Ovary (tissue), 10 donors: ENCODE measurements at places on chromosomes 1 and 21. TPM values are rescaled to one million over a fixed set of nuclear protein-coding genes. Genes with fewer than 3 reads are reported as not detected.

DNA sequence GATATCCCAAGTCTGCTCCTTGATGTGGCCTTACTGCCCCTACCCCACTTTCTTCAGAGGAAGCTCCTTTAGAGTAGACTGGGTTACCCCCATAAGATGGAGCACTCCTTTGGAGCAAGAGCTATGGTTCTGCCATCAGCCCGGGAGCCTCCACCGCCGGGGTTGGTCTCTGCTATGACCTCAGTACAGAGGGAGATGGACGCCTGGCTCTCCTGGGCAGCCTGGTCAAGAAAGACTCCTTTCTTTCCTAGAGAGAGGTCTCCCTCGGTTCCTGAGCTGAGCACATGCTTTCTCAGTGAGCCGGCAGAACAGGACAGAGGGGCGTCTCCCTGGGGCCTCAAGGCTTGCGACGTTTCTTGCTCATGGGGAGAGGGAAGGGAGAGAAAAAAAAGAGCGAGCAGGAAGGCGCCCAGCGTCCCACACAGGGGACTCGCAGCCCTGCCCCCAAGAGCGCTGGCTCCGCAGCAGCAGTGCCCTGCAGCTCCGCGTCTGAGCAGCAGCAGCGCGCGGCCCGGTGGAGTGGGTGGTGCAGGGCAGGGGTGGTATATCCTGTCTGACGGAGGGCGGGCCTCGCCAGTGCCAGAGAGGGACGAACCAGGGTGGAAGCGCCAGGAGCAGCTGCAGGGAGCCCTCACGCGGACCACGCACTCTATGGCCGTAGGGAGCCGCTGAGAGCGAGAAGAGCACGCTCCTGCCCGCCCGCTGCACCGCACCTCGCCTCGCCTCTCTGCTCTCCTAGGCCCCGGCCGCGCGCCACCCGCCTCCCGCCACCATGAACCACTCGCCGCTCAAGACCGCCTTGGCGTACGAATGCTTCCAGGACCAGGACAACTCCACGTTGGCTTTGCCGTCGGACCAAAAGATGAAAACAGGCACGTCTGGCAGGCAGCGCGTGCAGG is at the start of gene PKP1:
PKP1 (plus strand) TSS at position 576 of the 899 bp plus-strand sequence; CDS start at position 773, 197 bp downstream.
- H3K27me3 ChIP-seq = no peaks in the 10 kb centered on the region
- H3K27ac ChIP-seq = no peak within 1 kb of the TSS
- H3K4me3 ChIP-seq = no peak within 1 kb of the TSS
- H3K4me1 ChIP-seq = no peaks in the 10 kb centered on the region
- no peak for DNase-seq

- no peaks in the 10 kb centered on the region for H3K4me1 ChIP-seq
- H3K4me3 ChIP-seq = no peak overlapping the region
- H3K27ac ChIP-seq = no peak overlapping the region
- no peaks in the 10 kb centered on the region for H3K27me3 ChIP-seq
- no peaks in the 10 kb centered on the region for H3K36me3 ChIP-seq
Measured at GRCh38 chr1:95127380-95127779, 10.2 kb downstream of the TLCD4 start.

GRCh38 chr1:156676114-156676819 is 940 bp downstream of the NES start:
- H3K27me3 ChIP-seq = peaks cover 3% of the 10 kb centered on the region
- H3K4me1 ChIP-seq = no peaks in the 10 kb centered on the region
- no peak for DNase-seq
- peak overlapping the region; percentile 33 for H3K27ac ChIP-seq

MTR gene
- polyA plus RNA-seq = 10.2 TPM

GRCh38 chr1:119141660-119142059 is 1.2 kb upstream of the WARS2 start:
- DNase-seq = no peak
- no peaks in the 10 kb centered on the region for H3K27me3 ChIP-seq

- H3K27me3 ChIP-seq = no peaks in the 10 kb centered on the region
- no peak overlapping the region for H3K4me3 ChIP-seq
- no peaks in the 10 kb centered on the region for H3K36me3 ChIP-seq
Measured at GRCh38 chr1:236925386-236925785, 78.9 kb downstream of the MT1HL1 start.

GRCh38 chr1:66412704-66413103 is 121.2 kb upstream of the SGIP1 start:
- no peak overlapping the region for H3K27ac ChIP-seq
- peaks cover 1% of the 10 kb centered on the region for H3K4me1 ChIP-seq
- DNase-seq = no peak
- H3K36me3 ChIP-seq = no peaks in the 10 kb centered on the region
- H3K4me3 ChIP-seq = no peak overlapping the region

DNA sequence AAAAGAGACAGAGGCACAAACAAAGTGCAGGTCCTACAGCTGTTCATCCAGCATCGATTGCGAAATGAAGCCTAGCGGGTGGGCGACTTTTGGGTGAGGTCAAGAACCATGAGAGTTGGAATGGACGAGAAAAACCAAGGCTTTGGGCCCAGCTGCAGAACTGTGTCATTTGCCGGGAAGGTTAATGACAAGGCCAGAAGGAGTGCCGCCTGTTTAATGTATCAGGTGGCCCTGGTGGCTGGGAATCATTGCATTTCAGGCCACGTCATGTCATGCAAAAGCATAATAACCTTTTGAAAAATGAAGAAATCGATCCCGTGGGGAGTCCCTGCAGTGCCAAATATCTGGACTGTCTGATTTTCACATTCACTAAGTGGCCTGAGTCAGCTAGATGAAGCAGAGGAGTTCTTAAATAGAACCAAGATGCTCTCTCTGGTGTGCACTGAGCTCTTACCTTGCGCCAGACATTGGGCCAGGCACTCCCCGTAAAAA is 8.1 kb upstream of the RCC2 start:
- no peaks in the 10 kb centered on the region for H3K36me3 ChIP-seq
- no peaks in the 10 kb centered on the region for H3K4me1 ChIP-seq
- no peaks in the 10 kb centered on the region for H3K27me3 ChIP-seq
- DNase-seq = no peak
- H3K27ac ChIP-seq = no peak overlapping the region

DNA sequence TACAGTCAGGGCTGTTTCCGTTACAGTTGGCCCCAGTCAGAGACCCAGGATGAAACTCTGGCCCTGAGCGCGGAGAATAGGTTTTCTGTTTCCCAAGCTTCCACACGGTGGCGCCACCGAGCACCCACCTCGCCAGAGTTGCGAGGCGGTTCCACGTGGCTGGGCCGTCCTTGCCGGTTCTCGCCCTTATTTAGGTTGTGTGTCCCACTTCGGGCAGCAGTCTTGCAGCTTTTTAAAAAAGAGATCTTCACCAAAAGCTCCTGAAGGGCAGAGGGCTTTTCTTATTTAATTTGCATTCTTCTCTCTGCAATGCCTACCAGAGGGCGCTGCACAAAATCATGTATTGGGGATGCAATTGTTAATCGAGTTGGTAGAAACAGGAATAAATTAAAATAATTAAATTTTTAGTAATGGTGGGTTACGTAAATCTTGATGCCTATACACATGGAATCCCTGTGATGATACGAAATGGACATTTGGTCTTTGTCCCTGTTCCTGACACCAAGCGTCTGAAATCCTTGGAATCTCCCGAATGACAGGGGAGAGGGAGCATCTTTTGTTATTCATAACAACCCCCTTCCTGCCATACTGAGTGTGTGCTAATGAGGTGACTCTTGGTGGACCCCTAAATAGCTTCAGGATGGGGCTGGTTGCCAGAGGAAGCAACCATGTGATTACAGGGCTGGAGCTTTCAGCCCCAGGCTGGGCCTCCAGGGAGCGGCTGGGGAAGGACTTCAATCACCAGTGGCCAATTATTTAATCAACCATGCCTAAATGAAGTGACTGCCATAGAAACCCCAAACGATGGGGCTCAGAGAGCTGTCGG is 5.6 kb upstream of the S100A7 start:
- peaks cover 5% of the 10 kb centered on the region for H3K4me1 ChIP-seq
- peak; percentile 52 for DNase-seq
- no peaks in the 10 kb centered on the region for H3K36me3 ChIP-seq

SH3D21 gene
- polyA plus RNA-seq = 3.5 TPM

GRCh38 chr1:53196017-53196484 is 573 bp upstream of the CPT2 start:
- H3K4me3 ChIP-seq = peak overlapping the region; percentile 98
- peaks cover 16% of the 10 kb centered on the region for H3K4me1 ChIP-seq
- DNase-seq = no peak
- no peaks in the 10 kb centered on the region for H3K36me3 ChIP-seq
- peak overlapping the region; percentile 89 for H3K27ac ChIP-seq
- H3K27me3 ChIP-seq = no peaks in the 10 kb centered on the region

UHMK1 gene
- polyA plus RNA-seq = 20.1 TPM

GRCh38 chr1:26858160-26858559 is 4.8 kb upstream of the SFN start:
- H3K27ac ChIP-seq = no peak overlapping the region
- H3K36me3 ChIP-seq = no peaks in the 10 kb centered on the region
- no peaks in the 10 kb centered on the region for H3K4me1 ChIP-seq
- no peak for DNase-seq
- no peaks in the 10 kb centered on the region for H3K27me3 ChIP-seq
- no peak overlapping the region for H3K4me3 ChIP-seq

- H3K36me3 ChIP-seq = no peaks in the 10 kb centered on the region
- H3K4me1 ChIP-seq = peaks cover 35% of the 10 kb centered on the region
- no peaks in the 10 kb centered on the region for H3K27me3 ChIP-seq
- no peak overlapping the region for H3K27ac ChIP-seq
Measured at GRCh38 chr1:156506450-156506849, 5.9 kb upstream of the MEF2D start.

CCDC17 gene
- polyA plus RNA-seq = 1.5 TPM

- H3K36me3 ChIP-seq = no peaks in the 10 kb centered on the region
- peak; percentile 53 for DNase-seq
- H3K27ac ChIP-seq = no peak overlapping the region
- H3K4me1 ChIP-seq = no peaks in the 10 kb centered on the region
- H3K27me3 ChIP-seq = no peaks in the 10 kb centered on the region
- no peak overlapping the region for H3K4me3 ChIP-seq
Measured at GRCh38 chr1:235835226-235835625, 31.5 kb downstream of the LYST start.

GRCh38 chr1:19477284-19478249 is 7.8 kb downstream of the CAPZB start:
- H3K4me1 ChIP-seq = peaks cover 30% of the 10 kb centered on the region
- no peak for DNase-seq
- no peak overlapping the region for H3K4me3 ChIP-seq

- H3K4me3 ChIP-seq = no peak overlapping the region
- H3K27me3 ChIP-seq = no peaks in the 10 kb centered on the region
- DNase-seq = no peak
- H3K27ac ChIP-seq = no peak overlapping the region
- no peaks in the 10 kb centered on the region for H3K4me1 ChIP-seq
- H3K36me3 ChIP-seq = no peaks in the 10 kb centered on the region
Measured at GRCh38 chr1:85151446-85151845, 49.4 kb downstream of the SYDE2 start.

DNA sequence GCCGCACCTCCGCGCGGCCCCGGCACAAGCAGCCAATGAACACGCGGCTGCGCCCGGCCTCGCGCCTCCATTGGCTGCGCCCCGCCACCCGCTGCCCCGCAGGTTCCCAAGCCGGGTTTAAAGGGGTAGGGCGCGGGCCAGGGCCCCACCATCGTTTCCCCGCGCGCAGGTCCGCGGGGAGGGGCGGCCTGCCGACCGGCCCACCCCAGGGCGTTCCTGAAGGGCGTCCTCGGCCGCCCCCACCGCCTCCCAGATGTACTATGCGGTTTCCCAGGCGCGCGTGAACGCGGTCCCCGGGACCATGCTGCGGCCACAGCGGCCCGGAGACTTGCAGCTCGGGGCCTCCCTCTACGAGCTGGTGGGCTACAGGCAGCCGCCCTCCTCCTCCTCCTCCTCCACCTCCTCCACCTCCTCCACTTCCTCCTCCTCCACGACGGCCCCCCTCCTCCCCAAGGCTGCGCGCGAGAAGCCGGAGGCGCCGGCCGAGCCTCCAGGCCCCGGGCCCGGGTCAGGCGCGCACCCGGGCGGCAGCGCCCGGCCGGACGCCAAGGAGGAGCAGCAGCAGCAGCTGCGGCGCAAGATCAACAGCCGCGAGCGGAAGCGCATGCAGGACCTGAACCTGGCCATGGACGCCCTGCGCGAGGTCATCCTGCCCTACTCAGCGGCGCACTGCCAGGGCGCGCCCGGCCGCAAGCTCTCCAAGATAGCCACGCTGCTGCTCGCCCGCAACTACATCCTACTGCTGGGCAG is at the start of gene OLIG1:
OLIG1 (plus strand) TSS at position 148 of the 750 bp plus-strand sequence; CDS start at position 254, 106 bp downstream.
- H3K4me3 ChIP-seq = no peak within 1 kb of the TSS
- no peaks in the 10 kb centered on the region for H3K27me3 ChIP-seq
- H3K27ac ChIP-seq = no peak within 1 kb of the TSS
- peak; percentile 43 for DNase-seq
- H3K4me1 ChIP-seq = no peaks in the 10 kb centered on the region

DNA sequence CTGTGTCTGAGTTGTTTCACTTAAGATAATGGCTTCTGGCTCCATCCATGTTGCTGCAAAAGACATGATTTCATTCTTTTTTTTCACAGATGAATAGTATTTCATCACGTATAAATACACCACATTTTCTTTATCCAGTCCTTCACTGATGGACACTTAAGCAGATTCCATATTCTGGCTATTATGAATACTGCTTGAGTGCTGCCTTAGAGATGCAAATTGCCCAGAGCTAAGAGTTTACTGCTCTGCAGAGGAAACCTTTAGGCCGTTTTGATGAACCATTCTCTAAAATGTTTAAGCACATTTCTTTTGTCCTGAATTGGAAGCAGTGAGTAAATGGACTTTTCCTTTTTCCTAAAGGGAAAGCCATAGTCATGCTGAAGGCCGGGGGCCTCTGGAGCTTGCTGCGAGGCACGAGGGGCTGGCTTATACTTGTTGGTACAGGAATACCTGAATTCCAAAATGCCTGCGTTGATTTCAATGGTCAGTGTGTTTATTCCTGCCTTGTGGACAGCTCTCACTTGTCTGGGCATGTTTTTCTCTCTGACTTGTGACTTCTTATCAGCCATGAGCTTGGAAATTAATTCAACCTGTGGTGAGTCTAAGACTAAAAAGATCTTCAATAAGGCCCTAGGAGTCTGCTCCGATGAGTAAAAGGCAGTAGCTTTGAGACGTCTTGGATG is 201.0 kb upstream of the MAP1LC3C start:
- no peaks in the 10 kb centered on the region for H3K36me3 ChIP-seq
- no peaks in the 10 kb centered on the region for H3K27me3 ChIP-seq
- no peak for DNase-seq
- H3K4me3 ChIP-seq = no peak overlapping the region
- H3K27ac ChIP-seq = no peak overlapping the region
- no peaks in the 10 kb centered on the region for H3K4me1 ChIP-seq

TNN gene
- polyA plus RNA-seq = 0.12 TPM

DNA sequence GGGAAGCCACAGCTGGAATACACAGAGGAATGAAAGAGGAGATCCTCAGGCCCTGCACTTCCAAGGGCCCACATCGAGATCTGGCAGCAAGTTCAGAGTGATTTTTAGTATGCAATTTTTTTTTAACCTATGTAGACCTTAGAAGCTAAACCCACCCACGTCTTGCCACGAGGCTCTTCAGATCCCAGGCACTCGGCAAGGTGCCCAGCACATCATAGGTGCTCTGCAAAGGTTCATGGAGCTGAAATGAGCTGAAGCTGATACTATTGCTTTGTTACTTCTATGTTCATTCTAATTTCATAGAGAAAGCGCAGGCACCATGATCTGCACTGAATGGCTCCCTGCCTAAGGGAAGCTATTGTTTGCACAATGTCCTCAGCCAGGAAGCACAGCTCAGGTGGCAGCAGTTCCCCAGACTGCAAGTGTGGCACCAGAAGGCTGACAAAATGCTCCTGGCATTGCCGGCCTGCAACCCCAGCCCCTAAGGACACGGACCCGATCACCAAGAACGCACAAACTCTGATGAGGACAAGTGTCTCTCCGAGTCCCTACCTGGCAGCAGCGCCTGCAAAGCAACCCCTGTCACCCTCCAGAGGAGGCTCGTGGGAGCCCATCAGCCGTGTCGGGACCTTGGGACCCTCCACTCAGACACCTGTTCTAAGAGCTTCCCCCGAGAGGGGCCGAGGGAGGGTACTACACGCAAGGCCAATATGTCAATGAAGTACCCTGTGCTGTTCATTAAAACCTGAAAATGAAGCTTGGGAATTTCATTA is 264.2 kb downstream of the NPHP4 start:
- no peaks in the 10 kb centered on the region for H3K4me1 ChIP-seq
- no peak overlapping the region for H3K4me3 ChIP-seq
- no peak for DNase-seq
- no peaks in the 10 kb centered on the region for H3K27me3 ChIP-seq
